HEK293T (cell line): ENCODE measurements at places on chromosomes 4 and X.

GRCh38 chr4:8061573-8061972 is 97.0 kb downstream of the ABLIM2 start:
- DNase-seq: no peak

GRCh38 chr4:185305979-185306442 is 89.7 kb downstream of the LRP2BP start:
- DNase-seq: no peak

DNA sequence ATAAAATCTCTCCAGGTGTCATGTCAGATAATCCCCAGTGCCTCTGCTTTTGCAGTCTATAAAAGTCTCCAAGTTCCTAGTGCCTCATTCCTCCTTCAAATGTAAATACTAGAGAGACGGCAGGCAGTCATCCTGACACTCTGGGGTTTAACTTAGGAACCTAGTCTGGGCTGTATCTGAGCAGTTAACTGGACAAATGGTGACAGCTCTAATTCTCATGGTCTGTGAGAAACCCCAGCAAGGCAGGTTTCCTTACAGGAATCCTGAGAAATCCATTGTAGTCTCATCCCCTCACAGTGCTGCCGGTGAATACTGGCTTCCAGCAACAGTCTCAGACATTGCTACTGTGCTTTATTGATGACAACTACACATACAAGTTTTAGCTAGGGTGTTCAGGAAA is 246.8 kb downstream of the SNCA start:
- DNase-seq: no peak

- no peak for DNase-seq
Measured at GRCh38 chr4:171644430-171645057, 168.7 kb upstream of the GALNTL6 start.

DNA sequence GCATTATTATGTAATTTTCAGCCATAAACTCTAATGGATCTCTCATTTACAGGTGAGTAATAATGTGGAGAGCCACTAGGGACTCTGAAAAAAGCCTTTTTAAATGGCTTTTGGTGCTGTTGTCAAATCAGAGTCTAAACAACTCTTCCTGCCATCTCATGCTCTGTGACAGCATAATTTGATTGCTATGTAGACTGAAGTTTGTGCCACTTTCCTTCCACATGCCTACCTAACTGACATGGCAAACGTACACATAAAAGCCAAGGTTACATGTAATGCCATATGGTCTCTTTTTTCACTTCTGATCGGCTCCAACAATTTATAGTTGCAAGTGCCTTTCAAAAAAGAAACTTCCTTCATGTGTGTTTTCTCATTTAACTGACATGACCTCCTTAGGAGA is 94.3 kb downstream of the SH2D1A start:
- DNase-seq: no peak

- peak; percentile 39 for DNase-seq
Measured at GRCh38 chr4:53943345-53944085, 120.9 kb downstream of the CHIC2 start.

- DNase-seq: no peak
Measured at GRCh38 chr4:150415213-150415612, 166.7 kb upstream of the MAB21L2 start.

DNA sequence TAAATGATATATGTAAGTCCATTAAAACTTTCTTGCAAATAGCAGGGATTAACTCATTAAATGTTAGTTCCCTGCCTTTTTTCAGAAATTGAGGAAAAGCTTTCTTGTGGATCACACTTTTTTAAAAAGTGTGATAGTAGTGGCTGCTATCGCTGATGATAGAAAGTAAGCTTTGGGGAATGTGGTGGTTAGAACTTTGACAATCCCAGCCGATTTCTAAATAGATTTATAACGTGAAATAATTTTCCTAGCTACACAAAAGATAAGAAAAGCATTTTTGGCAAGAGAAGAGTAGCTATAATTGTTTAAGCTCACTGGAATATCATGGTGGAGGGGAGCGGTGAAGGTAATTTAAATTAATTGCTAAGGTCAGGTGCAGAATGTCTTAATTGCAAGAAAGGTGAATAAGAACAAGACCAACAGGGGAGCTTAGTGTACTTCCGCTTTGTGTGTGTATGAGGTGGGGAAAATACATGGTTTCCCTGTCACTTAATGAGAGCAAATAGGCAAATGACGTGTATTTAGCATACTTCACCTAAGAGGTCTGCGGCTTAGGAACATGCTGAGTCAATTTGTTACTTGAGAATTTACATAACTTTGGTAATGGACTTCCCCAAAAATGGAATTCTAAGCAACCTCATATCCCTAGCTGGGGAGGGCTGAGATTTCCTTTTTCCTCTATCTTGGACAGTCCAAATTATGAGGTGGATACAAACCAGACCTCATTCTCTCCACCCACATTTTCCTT is 11.7 kb upstream of the IL21 start:
- no peak for DNase-seq

DNA sequence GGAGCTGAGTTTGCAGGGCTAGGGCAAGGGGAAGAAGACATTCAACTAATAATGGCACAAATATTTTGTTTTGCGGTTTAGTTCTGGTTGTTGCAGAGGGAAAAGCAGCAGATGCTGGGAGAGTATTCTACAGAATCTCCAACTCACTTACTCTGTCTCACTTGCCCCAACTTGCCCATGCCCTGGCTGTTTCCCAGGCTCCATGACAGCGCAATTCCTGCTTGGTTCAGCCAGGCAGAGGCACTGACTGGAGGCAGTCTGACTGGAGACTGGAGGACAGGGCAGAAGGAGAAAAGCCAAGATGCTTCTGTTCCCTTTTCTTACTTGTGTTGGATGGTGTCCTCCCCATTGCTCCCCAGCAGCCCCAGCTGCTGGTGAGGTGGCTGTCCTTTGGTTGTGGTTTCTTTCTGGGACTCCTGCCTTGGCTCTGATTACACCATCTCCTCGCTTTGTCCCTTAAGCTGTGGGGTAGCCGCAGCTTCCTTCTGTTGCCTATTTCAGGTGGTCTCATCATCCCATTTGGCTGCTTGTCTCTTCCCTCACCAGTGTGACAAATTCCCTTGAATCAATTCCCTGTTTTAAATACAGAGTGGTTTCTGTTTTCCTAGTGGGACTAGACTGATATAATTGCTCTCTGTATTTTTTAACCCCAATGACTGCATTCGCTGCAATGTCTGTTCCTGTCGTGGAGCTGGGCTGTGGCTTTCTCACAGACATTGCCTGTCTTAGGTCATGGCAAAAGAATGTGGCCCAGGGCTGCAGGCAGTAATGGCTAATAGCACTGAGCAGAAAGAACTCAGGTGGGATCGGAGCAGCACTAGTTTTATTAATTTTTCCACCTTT is 24.2 kb upstream of the RASL11B start:
- no peak for DNase-seq

- no peak for DNase-seq
Measured at GRCh38 chr4:17512973-17513665, 1.2 kb upstream of the QDPR start.

GRCh38 chrX:124212622-124213021 is 119.8 kb upstream of the TEX13D start:
- DNase-seq: no peak

GRCh38 chr4:97774347-97774989 is 368.8 kb downstream of the STPG2 start:
- DNase-seq: no peak

DNA sequence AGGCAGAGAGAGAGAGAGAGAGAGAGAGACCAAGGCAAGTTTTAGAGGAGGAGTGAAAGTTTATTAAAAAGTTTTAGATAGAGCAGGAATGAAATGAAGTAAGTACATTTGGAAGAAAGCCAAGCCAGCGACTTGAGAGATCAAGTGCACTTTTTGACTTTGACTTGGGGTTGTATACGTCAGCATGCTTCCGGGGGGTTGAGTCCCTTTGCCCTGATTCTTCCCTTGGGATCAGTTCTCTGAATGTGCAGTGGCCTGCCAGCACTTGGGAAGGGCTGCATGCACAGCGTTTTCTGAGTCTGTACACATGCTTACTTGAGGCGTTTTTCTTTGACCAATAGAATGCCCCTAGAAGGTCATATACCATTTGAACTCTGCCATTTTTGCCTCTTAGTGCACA is 400.5 kb downstream of the PDGFC start:
- no peak for DNase-seq

- no peak for DNase-seq
Measured at GRCh38 chr4:139060591-139060990, 45.0 kb downstream of the NOCT start.

DNA sequence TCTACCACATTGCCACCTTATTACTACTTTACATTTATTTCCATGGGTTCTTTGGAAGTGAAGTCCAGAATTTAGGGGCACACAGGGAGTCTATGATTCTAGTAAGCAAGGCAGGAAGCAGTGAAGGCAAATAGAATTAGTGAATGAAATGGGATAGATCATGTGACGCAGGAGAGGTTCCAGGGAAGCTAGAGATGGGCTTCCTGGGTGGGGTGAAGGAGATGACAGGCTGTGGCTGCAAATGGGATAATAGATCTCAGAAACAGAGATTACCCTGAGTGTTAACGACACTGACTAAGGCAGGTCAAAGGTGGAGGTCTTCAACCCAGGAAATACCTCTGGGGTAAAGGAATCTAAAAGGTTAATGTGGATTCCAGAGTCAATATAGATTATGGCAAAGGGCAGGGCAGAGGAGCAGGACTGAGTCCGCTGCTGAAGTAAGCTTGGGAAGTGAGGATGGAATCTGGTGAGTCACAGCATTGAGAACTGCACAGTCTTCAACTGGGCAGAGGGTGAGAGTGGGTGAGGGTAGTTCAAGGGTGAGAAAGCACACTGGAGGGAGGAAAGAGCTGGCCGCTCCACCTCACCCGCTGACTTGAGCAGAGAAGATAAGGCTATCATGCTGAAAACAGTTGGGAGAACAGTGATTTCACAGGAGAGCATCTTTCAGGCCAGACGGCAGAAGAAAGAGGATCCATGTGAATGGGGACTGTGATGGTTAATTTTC is 70.8 kb downstream of the ANXA3 start:
- no peak for DNase-seq

- no peak for DNase-seq
Measured at GRCh38 chr4:81526706-81527105, 55.0 kb upstream of the RASGEF1B start.
